NCI-H1694 (cell line): ENCODE measurements at places on chromosomes 1 and 21.

DNA sequence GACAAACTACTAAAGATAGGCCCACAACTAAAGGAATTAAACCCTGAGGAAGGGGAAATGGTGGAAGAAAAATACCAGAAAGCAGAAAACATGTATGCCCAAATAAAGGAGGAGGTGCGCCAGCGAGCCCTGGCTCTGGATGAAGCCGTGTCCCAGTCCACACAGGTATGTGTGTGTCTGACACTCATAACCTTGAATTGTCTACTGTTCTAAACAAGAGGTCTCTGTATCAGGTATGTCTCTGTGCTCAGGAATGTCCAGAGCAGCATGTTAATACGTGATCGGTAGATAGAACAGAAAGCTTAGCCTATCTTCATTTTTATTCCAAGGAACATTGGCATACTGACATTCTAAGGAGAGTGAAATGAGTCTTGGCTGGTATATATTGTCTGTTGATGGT, 55.8 kb upstream of the BMP8A start:
- DNase-seq = no peak

DNA sequence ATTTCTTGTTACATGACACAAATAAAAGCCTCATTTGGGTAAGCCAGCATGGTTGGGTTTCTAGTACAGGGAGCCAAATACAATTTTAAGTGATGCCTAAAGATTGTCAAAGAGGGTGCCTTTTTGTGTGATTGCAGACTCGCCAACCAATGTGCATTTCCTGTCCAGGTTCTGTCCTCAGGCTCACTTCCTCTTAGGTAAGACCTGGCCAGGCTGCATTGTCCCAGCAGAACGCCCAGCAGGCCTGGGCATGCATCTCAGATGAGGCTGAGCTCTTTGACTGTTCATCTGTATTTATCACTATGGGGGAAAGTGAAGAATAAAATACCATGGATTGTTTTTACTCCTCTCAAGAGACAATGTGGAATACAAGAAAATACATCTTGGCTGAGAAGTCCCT, 49.7 kb downstream of the KCNC4 start:
- DNase-seq = no peak

- DNase-seq = no peak
Measured at GRCh38 chr1:235939480-235939775, 72.7 kb upstream of the LYST start.

DNA sequence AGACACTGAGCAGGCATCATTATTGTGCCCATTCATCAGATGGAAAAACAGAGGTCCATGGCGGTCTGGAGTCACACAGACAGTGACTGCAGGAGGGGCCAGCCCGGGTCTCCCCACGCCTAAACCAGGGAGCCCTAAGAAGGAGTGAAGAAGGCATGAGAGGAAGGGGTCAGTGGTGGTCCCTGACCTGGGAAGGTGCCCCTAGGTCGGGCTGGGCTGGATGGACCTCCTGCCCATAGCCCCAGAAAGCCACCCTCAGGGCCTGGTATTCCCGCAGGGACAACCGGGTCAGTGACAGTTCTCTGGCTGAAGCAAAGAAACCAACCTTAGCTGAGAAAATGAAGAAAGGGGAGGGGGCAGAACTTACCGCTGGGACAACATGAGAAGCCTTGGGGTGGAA, 163.4 kb upstream of the C1orf174 start:
- no peak for DNase-seq

DNA sequence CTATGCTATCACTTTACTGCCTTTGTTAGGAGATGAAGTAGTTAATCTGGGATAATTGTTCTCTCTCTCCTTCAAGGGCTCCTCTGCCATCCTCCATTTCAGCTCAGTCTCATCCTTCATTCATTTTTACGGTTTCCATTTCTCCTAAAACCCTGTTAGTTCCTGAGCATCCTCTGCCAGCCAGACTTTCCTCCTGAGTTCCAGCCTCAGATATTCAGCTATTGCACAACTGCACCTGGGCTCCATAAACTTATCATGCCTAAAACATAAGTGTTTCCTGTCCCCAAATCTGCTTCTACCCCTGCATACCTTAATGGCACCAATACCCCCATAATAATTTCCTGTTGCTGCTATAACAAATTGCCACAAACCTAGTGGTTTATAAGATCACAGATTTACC, 39.6 kb upstream of the SOX13 start:
- DNase-seq = no peak

- peak; percentile 92 for DNase-seq
Measured at GRCh38 chr1:99685516-99686180, 39.7 kb downstream of the PALMD start.
